ENCODE measurements at places on chromosomes 6 and 20.

- no peak for DNase-seq
Measured at GRCh38 chr6:34519971-34520644, 36.0 kb downstream of the SPDEF start.

- no peak for DNase-seq
Measured at GRCh38 chr6:42829561-42830092, 47.8 kb downstream of the BICRAL start.

- peak; percentile 78 for DNase-seq
Measured at GRCh38 chr6:149895833-149896271, 2.1 kb downstream of the RAET1E start.

DNA sequence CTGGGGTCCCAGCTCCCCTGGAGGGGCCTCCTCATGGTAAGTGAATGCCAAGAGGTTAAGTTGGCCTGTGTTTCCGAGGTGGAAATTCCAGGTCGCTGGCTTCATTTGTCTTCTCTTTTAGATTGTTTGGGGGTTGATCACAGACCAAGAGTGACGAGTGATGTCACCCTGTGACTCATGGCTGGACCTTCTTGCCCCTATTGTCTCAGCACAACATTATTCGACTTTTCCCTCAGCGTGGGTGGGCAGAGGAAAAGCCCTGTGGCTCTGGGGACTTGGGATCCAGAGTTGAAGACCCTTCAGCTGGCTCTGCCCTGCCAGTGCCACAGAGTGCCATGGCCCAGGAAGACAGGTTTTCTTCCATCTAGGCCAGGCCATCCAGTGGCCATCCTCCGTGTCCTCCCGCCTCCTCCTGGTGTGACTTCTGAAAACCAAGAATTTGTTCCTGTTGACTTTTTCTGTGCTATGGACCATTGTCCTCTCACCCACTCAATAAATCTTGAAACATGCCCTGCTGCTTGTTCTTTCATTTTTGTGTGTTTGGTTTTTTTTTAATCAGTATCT is 15.4 kb upstream of the SNHG17 start:
- no peak for DNase-seq

GRCh38 chr6:21355638-21356037 is 237.9 kb upstream of the SOX4 start:
- DNase-seq, result no peak

- no peak for DNase-seq
Measured at GRCh38 chr6:69914015-69914485, 47.7 kb downstream of the COL19A1 start.

DNA sequence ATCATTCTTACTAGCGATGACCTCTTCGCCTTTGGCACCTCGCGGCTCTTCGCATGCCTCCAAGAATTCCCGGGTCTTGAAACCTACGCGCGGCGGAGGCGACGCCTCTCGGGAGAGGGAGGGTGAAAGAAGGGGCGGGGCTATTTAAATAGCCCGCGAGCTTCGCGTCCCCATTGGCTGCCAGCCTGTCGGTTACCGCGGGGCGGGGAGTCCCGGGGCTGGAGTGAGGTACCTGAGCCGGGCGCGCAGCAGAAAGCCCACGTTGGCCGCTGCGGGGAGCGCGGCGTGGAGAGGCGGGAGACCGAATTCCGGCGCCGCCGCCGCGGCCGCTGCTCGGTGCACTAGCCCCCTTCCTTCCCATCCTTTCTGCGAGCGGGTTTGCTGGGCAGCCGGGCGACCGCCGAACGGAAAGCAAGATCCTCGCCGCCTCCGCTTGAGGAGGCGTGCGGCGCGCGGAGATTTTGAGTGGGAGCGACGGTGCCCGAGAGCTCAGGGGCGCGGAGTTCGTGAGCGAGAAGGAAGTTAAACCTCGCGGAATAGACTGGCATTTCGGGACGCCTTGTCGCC is at the start of gene BMP6:
TSS of gene BMP6 (plus strand) at position 251 of the 567 bp plus-strand sequence. CDS start 857 bp downstream, outside the sequence.
- peak; percentile 90 for DNase-seq

DNA sequence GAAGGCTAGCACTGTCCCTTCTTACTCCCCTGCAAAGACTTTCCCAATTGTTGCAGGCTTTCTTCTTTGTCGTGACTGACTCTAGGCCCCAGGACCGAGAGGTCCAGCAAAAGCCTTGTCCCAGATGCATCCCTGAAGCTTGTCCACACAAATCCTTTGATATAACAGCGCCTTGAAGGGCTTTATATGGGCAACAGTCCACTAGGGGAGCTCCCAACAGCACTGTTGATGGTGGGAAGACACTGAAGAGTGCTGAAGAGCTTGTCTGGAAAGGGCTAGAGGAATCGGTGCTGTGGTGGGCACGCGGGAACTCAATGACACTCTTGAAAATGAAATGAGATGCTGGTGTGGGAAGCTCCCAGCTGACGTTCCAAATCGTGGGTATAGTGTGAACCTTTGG is 316.1 kb upstream of the CDH4 start:
- no peak for DNase-seq

GRCh38 chr6:154874773-154875592 is 120.1 kb upstream of the TIAM2 start:
- DNase-seq, result no peak

DNA sequence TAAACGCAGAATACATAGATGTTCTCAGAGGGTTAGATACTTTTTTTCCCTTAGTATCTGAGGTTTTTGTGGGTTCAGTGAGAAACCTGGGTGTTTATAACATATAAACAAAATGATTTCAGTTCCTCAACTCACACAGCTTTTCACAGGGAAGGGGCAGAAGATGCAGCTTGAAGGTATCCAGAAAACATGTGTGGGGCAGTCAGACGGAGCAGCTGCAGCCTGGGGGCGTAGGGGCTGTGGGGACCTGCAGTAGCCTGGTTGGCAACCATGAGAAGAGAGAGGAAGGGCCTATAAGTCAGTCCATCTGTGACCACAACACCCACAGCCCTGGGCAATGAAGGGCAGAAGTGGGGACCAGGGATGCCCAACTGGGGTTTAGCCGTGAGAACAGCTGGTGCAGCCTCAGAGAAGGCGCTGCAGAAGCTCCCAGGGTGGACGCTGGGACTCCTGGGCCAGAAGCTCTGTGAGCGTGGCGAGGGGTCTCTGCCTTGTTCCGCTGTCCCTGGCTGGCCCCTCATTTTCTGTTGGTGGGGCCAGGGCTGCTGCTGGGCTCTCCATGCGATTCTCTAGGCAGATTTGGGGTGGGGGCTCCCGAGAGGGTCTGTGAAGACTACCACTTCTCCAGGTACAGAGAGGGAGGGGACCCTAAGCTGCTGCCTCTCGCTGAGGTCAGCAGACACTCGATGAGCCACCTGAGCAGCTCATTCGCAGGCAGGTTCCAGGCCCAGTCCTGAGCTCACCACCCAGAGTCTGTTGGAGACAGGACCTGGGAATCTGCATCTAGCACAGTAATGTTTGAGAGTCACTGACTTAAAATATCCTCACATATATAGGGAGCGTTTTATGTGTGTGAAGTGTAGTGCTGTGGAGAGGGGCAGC is 181.2 kb downstream of the ZDHHC14 start:
- DNase-seq, result no peak

GRCh38 chr20:49833483-49833882 is 20.9 kb downstream of the SLC9A8 start:
- no peak for DNase-seq
